Stimulated activated CD8-positive, alpha-beta memory T cell treated with anti-CD3 and anti-CD28 coated beads, Interleukin-15, amount 100 ng/mL, for 24 hours (primary cell): ENCODE measurements at places on chromosomes 4 and X.

DNA sequence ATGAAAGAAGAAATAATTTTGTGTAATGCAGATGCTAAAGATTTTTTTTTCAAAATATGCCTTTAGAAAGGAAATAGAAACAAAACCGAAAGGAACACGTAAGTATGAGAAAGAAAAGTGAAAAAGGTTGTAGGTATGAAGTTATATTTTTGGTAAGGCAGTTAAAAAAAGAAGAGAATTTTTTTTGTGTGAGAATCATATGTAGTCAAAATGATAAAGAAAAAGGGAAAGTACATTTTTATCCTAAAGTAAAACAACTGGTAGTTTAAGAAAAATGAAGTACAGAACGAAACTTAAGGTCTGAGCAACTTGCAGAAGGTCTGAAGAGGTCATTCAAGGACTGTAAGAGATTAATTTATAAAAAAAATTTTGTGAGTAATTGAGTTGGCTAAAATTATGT is 164.0 kb upstream of the TRAM1L1 start:
- no peak for DNase-seq

DNA sequence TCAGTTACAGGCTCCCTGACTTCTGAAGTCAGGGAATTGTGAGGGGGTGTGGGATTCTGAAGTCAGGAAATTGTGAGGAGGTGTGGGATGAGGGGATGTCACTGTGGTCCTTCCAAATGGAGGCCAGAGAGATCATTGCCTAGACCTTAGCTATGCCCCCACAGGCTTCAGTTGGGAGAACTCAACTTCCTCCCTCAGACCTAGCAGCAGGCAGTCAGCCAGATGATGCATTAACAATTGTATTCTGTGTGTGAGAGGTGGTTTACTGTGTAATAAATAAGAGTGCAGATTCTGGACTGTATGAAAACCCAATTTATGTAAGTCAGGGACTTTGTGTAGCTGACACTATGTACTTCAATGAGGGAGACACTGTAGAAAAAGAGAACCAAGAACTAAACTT is 65.7 kb downstream of the FREM3 start:
- DNase-seq: no peak

GRCh38 chrX:68894142-68894512 is 65.3 kb downstream of the EFNB1 start:
- no peak for DNase-seq

DNA sequence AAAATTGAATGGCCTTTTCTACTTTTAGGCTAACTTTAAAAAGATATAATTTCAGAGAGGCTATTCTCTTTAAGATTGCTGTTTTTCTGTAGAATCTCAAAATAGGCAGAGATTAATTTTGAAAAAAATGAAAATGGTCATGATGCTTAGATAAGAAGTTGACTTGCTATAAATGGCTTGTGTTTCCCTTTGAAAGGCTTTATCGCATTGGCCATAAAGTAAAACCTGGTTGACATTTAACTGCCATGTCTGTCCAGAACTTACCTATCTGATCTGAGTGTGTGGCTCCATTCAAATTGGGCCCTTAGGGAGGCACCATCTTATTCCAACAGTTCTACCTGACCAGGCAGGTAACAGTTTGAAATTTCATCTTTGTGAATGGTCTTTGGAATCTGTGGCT is 56.1 kb downstream of the AFF2 start:
- DNase-seq: no peak

- no peak for DNase-seq
These were observed 139.9 kb downstream of the RAB28 start for GRCh38 chr4:13344216-13344615.

DNA sequence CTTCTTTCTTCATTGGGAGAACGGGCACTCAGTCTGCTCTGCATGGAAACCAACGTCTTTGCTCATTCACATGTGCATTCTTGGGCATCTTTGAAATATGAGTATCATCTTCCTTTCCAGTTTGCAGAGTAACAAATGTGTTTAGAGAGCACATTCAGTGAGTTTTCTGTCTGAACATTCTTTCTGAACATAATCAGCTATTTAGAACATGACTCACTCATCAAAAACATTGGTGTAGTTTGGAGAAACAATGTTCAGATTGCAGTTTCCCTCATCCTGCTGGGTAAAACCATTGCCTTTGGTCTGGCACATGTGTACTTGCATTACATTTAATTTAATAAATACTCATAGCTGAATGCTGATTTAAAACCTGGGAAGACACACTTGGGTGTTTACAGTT is 81.5 kb upstream of the F9 start:
- no peak for DNase-seq

- DNase-seq: no peak
These were observed 497.3 kb upstream of the FRG1 start for GRCh38 chr4:189443341-189443740.

GRCh38 chrX:71906144-71906543 is 4.5 kb upstream of the NHSL2 start:
- no peak for DNase-seq

GRCh38 chr4:86606809-86607208 is 12.7 kb downstream of the PTPN13 start:
- DNase-seq: no peak

- no peak for DNase-seq
These were observed 50.8 kb upstream of the BOD1L1 start for GRCh38 chr4:13678186-13678924.

GRCh38 chr4:8078109-8078494 is 80.5 kb downstream of the ABLIM2 start:
- DNase-seq: no peak

DNA sequence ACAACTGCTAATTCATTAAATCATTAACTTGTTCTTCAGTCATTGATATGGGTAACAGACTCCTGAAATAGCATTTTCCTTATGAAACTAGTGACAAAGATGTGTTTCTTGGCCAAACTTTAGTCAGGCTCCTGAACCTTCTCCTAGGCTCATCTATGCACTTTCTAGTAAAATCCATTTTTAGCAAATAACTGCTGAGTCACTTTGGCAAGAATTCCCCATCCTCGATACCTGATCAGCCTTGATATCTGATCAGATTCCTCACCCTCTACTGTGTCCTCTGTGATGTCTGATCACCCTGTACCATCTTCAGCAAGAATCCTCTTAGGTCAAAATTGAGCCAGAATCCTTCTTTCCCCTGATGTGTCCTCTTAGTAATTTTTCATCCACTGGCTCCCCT is 161.2 kb upstream of the TAPT1 start:
- DNase-seq: no peak

- no peak for DNase-seq
These were observed 7.3 kb downstream of the PPA2 start for GRCh38 chr4:105466580-105466979.

- DNase-seq: no peak
These were observed 163.3 kb upstream of the RASGEF1B start for GRCh38 chr4:81634766-81635549.
